Hematopoietic multipotent progenitor cell treated with erythropoietin and hydrocortisone succinate and interleukin-3 and kit ligand, for 4 days (in vitro differentiated cells): ENCODE measurements at places on chromosomes 12 and 14.
A peak's percentile ranks its signal among the peaks of the same experiment; 100 is the strongest.

- DNase-seq = no peak
These were observed 300.8 kb upstream of the NOS1 start for GRCh38 chr12:117662220-117662619.

- no peak for DNase-seq
These were observed 49.0 kb downstream of the CACNA1C start for GRCh38 chr12:2101771-2102170.

DNA sequence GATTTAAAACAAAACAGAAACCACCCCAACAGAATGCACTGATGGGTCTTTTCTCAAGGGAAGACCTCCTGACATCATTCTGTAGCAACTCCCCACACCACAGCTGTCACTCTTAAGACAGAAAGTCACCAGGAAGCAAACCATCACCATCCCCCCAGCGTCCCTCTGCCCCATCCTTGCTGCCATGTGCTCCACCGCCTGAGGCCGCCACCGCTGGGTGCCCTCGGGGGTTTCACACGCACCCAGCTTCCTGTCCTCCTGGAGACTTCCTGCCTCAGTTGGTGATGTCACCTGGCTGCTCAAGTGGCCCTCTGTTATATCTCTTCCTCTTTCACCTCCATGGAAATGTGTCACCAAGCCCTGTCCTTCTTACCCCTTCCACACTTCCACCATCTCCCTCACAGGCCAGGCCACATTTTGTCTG, 71.4 kb upstream of the GPR68 start:
- peak; percentile 67 for DNase-seq

DNA sequence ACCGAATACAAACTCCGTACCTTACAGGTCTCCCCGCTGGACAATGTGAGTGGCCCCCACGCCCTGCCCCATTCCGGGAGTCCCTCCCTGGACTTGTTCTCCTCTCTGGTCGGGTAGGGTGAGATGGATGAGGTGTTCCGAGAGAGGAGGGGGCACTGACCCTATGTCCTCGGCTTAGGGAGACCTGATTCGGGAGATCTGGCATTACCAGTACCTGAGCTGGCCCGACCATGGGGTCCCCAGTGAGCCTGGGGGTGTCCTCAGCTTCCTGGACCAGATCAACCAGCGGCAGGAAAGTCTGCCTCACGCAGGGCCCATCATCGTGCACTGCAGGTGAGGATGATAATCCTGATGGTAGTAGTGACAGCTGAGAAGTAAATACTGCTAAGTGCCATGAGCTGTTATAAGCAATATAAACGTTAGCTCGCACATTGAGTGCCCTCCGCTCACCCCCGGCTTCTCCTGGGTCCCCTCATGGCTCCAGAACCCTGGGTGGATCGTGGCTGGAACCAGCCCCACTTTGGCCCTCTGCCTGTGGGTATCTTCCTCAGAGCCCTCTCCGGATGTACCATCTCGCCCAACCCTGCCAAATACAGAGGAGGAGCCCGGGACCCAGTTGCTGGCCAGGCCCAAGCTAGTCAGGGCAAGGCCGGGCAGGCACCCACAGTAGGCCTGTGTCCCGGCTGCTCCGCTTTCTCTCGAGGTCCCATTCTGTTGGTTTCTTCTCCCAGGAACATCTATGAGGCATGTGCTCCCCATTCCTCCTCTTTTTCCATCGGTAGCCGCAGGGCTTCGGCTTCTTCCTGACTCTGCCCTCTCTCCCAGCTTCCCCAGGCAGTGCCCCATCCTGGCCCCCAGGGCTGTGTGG, 6.8 kb downstream of the PTPN6 start:
- no peak for DNase-seq

DNA sequence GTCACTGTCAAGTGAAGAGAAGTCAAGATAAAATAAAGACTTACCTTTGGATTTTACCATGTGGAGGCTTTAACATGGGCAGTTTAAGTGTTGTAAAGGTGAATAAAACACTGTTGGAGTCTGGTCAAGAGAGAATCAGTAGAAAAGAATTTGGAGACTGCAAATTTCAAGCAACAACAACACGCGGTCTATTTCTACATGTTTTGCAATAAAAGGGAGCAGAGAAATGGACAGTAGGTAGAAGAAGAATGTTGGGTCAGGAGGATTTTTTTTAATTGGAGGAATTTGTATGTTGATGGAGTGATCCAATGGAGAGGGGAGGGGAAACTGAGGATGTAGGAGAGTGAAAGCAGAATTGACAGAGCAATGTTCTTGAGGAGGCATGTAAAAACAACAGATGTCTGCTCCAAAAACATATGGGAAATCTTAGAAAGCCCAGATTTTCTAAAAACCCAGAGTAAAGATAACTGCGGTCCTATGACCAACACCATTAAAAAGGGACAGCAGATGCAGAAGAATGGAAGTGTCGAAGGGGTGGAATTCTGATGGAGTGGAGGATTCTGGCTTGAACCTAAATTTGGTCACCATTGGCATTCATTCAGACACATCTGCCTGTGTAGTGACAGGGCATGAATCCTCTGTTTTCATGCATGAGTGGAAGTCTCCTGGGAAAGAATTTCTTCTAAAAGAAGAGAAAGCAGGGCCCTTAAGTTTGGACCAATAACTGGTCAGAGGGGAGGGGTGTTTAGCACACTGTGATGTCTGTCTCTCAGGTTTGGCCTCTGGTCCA, 68.0 kb upstream of the OSBPL8 start:
- DNase-seq = no peak
